Tracheal epithelial cell (primary cell): ENCODE measurements at places on chromosomes 7 and 10. TPM values are rescaled to one million over a fixed set of nuclear protein-coding genes. Genes with fewer than 3 reads are reported as not detected.

PVRIG gene
- not detected in 2 replicates for total RNA-seq

LLCFC1 gene
- total RNA-seq = not detected in 2 replicates

MMP21 gene
- not detected in 2 replicates for total RNA-seq

TMEM225B gene
- total RNA-seq = 0.64 and 2.2 TPM in 2 replicates

NUTM2B gene
- total RNA-seq = under 0.01 and 0.43 TPM in 2 replicates

CDNF gene
- total RNA-seq = 0.24 and 1.3 TPM in 2 replicates

SLC26A3 gene
- not detected in 2 replicates for total RNA-seq
